ENCODE measurements at places on chromosomes 4 and X.

DNA sequence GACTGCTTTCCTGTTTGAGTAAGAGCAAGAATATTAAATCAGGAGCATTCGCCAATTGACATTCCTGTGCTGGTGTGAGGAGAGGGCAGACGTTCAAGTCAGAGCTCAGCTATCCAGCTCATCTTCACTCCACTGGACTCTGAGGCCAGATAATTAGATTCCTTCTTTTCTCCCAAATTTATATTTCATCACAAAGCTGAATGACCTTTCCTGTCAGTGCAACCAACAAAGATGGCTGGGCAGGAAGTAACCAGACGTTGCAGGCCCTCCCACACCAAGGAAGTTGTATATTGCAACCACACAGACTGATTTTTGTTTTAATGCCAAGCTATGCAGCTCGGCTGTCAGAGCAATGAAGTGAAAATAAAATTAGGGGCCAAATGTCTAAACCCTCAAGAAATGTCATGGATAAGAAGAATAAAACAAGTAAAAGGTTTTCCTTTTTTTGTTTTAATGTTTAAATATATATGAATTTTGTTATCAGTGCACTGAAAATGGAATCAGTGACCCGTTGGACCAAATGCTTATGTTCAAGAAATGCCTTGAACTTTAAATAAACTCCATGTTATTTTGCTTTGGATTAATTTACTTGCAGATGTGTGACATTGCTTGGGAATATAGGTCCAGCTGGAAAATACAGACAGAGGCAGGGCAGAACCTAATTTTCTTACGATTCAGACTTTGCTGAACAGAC lies 578.9 kb upstream of the FAT1 start:
- no peak for DNase-seq

GRCh38 chr4:101172369-101172768 lies 175.0 kb downstream of the PPP3CA start:
- no peak for DNase-seq

GRCh38 chr4:925171-925570 lies 6.9 kb downstream of the GAK start:
- DNase-seq = no peak

DNA sequence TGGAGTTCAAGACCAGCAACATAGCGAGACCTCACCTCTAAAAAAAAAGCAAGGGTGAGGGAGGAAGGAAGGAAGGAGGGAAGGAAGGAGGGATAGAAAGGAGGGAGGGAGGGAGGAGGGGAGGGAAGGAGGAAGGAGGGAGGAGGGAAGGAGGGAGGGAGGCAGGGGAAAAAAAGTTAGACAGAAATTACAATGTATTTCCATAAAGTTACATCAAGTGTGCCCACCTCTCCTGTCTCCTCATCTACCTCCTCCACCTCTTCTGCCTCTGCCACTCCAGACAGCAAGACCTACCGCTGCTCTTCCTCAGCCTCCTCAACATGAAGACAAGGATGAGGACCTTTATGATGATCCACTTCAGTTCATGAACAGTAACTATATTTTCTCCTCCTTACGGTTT lies 8.3 kb downstream of the LIN54 start:
- no peak for DNase-seq

- DNase-seq = no peak
Measured at GRCh38 chr4:151422854-151423253, 13.9 kb downstream of the FHIP1A start.

DNA sequence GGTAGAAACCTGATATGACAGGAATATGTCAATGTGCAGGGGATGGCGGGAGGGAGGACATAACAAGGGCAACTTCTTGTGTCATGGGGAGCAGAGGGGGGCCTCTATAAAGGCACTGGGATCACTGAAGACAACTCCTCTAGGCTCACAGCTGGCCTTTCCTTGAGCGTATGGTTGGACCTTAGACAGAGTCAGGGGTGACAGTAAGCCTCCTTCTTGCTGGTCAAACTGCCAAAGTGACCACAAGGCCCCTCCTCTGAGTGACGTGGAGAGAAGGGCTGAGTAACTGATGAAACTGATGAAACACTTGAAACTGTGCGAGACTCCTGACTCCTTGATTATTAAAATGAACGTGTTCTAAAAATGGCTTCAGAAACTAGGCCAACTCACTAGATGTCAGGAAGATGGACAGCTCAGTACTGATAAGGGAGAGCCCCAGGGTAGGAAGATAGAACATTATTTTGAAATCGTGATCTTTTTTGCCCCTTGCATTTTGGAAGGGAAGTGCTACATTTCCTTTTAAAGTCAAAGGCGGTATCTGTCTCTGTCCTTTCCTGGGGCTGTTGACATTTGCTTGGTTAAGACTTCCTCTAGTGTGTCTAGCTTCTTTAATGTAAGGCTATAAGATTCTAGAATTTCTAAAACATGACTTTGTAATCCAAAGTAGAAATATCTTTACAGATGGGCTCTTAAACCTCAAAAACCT lies 1.6 kb downstream of the RAB33A start:
- DNase-seq = peak; percentile 39

DNA sequence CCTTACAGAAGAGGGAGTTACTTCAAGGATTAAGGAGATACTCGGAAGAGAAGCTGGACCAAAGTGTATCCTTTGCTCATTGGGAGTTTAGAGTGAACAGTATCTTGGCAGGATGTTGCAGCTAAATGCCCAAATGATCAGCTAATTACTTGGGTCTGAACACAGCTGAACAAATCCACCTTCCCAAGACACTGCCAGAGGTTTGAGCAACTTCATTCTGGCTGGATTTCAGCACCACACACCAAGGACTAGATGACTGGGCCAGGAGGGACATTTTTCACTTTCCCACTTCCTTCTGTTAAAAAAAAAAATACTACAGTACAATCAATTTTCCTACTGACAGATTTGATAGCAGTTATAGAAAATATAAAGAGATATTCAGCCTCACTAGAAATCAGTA lies 324.6 kb downstream of the MID1IP1 start:
- no peak for DNase-seq

DNA sequence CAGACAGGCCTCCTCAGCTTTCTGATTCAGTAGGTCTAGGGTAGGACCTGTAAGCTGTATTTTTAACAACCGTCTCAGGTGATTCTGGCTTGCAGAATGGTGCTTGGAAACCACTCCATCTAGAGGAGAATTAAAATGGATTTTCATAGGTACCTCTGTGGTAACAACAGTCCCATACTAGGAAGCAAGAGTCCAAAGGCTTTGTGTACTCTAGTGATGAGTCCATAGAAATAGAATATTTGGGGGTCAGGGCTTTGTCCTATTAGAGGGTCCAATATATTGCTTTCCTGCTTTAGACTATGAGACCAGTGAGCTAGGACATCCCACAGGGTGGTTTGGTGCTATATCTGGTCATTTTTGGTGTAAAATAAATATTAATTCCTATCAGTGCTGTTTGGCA lies 242.0 kb downstream of the SCFD2 start:
- DNase-seq = no peak

GRCh38 chrX:33194289-33194688 lies 17.1 kb downstream of the DMD start:
- DNase-seq = no peak

DNA sequence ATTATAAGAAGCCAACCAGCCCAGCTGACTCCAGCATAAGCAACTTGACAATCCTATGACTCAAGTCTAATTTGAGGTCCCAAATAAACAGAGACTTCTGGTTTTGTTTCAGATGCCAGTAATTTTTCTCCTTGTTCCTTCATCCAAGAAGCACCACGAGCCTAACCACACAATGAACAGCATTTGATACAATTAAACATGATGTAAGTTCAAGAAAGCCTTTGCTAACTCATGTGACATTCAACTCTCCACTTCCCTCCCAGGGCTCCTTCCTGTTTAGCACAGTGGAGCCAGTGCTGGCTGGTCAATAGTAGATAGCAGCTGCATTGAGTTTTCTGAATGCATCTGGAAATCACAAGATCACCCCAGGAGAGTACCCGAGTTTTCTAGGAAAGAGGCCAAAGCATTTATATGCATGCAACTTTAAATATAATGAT lies 206.3 kb downstream of the ARHGAP24 start:
- DNase-seq = no peak

- no peak for DNase-seq
Measured at GRCh38 chr4:80900908-80901307, 129.6 kb upstream of the BMP3 start.

DNA sequence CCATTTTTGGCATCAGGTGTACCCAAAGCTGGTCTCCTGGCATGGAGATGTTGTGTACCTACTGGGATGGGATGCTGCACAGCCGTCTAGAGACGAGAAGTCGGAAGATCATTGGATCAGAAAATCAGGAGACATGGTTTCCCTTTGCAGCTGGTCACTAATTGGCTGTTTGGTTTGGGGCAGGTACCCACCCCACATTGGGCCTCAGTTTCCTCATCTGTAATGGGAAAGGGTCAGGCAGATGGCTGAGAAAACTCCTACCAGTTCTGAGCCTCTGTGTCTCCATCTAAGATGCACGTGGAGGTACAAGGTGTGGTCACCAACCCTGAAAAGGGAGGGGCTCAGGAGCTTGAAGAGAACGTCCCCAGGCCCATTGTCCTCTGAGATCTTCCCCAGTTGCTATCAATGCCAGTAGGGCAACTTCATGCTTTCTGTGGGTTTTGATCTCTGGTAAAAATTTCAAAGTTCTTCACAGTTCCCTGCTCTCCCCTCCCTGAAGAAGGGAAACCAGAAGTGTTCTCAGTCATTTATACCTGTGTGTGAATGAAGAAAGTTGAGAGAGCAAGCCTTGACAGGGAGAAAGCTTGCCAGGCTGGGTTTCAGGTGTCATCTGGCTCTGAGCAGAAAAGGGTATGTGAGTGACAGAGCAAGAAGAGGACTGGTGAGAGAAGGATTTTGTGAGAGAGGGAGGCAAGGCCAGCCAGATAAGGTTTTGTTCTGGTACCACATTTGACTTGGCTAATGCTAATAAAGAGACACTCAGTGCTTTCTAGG lies 15.1 kb downstream of the TSC22D3 start:
- DNase-seq = no peak

- no peak for DNase-seq
Measured at GRCh38 chr4:89039730-89040338, 17.2 kb downstream of the FAM13A start.

GRCh38 chr4:85734424-85734831 lies 259.5 kb downstream of the ARHGAP24 start:
- DNase-seq = no peak

DNA sequence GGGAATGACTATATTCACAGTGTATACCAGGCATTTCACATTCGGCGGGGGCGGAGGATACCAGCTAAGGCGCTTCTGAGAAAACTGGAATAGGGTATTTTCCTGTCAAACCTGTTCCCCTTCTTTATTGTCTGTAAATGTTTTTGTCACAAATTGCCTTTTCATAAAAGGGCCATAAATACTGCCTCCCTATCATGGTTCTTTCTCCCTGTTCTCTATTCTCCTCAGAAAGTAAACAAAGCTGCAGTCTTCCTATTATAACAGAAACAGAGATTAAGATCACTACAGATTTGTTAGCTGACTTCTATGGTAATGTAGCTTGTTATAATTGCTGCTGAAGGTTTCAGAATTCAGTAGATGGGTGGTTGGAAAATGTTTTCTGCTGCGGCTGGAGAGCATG lies 32.2 kb downstream of the MID2 start:
- no peak for DNase-seq

GRCh38 chr4:7815562-7815961 lies 124.1 kb downstream of the AFAP1 start:
- no peak for DNase-seq

DNA sequence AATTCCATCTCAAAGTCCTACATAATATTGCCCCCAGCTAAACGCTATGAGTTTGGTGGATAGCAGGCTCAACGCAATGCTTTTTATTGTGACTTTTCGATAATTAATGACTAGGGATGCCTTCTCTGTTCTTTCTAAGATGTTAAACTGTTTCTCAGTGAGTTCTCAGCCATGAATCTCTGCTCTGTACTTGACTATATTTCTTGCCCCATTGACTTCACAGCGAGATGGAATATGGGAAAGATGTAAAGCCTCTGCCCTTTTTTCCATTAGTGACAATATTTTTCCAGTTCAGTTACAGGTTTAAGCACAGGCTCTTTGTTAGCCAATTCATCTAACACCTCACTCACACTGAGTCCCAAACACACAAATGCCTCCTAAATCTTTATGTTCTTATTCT lies 1022.0 kb downstream of the ADGRL3 start:
- no peak for DNase-seq

DNA sequence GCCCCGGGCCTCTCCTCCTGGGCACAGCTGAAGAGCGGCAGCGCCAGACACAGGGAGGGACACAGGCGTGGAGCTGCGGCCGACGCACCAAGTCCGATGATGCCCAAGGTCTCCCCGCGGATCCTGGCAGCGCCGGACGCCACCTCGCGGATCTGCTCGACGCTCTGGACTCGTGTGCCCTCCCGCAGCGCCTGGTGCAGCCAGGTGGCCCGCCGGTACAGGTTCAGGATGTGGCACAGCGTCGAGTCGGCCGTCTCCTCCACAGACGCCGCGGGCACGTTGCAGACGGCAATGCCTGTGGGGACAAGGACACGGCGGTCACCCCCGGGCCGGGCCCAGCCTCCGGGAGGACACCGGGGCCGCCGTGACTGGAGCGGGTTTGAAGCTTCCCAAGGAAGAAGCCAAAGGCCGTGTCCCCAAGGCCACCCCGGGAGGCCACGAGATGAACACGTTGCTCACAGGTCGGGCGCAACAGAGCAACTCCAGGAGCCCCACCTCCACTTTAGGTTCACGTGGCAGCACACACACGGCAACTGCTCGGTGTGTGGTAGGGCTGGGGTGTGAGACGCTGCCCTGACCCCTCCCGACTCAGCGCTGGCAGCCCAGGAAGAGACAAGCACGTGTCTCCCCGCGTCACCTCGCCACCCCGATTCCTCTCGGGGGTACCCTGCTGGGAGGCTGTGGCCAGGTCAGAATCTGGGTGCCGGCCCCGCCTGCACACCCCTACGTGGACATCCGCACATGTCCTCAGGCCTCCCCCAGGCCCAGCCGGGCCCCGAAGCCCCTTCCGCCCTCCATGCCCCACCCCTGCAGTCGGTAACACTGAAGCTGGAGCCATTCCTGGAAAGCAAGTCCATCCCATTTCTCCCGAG lies 23.4 kb downstream of the CTBP1 start:
- no peak for DNase-seq

- DNase-seq = peak; percentile 7
Measured at GRCh38 chr4:75723163-75724065, 963 bp upstream of the USO1 start.

DNA sequence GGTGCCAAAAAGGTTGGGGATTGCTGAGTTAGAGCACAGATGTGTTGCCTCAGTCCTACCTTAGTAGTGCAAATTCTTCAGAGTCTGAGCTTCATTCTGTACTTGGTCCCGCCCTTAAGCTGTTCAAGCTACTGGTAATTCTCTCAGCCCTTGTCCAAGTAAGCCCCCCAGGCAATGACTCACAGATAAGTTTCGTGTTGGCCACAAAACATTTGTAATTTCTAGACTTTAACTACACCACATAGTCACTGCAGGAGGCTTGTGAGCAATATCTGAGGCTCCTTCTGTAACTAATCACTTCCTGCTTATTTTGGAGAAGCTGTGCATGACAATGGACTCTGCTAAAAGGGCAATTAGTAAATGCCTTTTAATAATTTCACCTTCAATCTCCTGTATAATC lies 1420.5 kb downstream of the PCDH7 start:
- DNase-seq = no peak

Data from stimulated activated CD4-positive, alpha-beta T cell treated with anti-CD3 and anti-CD28 coated beads, Interleukin-4, amount 100 ng/mL, for 24 hours (primary cell).